ENCODE measurements at places on chromosomes 2 and 18.

DNA sequence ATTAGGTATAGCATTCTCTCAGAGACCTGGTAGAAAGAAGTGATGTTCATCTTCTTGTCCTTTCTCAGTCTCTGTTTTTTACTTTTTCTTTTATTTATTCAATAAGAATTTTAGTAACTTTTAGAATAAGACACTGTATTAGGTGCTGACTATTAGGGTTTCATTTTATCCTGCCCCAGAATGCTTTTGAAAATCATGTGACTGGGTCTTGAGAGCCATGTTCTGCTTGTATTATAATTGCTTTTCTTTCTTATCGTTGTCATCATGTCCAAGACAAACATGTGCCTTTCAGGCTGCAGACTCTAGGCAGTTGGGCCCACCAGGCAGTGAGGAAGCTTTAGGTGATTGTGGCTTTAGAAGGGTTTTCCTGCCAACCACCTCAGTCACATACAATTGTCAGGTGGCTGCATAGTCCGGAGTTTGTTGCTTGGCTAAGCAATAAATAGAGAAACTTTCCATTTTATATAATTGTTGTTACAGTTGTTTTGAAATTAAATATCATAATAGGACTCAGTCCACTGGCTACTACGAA, 15.1 kb downstream of the GRHL1 start:
- DNase-seq: no peak
- peaks cover 8% of the 10 kb centered on the region for H3K4me1 ChIP-seq
- no peak overlapping the region for H3K4me3 ChIP-seq
- H3K27me3 ChIP-seq: no peaks in the 10 kb centered on the region
- no peak overlapping the region for H3K27ac ChIP-seq

GRCh38 chr2:26631401-26632170, 9.6 kb downstream of the CIB4 start:
- DNase-seq: no peak
- peaks cover 45% of the 10 kb centered on the region for H3K27me3 ChIP-seq
- H3K4me1 ChIP-seq: no peaks in the 10 kb centered on the region
- H3K36me3 ChIP-seq: no peaks in the 10 kb centered on the region

DNA sequence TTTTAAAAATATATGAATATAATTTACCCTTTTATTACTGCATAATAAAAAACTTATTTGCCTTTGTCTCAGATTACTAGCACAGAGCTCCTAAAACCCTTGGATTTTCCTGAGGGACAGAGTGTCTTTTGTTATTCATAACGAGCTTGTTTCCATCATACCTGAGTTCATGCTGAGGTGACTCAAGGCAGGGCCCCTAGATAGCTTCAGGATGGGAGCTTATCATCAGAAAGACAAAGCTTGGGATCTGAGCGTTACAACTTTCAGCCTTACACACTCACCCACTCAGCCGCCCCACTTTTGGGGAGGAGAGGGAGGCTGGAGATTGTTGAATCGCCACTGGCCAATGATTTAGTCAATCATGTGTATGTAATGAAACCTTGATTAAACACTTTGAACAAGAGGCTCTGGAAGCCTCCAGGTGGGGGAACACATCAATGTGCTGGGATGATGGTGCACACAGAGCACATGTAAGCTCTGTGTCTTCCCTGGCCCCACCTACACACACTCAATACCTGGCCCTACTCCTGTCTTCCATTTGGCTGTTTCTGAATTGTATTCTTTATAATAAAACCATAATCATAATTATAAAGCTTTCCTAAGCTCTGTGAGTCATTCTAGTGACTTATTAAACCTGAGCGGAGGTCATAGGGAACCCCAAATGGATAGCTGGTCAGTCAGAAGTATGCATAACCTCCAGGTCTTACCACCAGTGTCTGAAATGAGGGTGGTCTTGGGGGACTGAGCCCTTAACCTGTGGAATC, 28.5 kb upstream of the DNAH7 start:
- peaks cover 6% of the 10 kb centered on the region for H3K4me1 ChIP-seq
- H3K4me3 ChIP-seq: no peak overlapping the region
- 0 out of 2 replicates have a peak, but pooled peaks cover 2% of the 10 kb centered on the region for H3K27me3 ChIP-seq

GRCh38 chr18:10182009-10182624, 268.3 kb downstream of the VAPA start:
- H3K4me1 ChIP-seq: no peaks in the 10 kb centered on the region
- H3K4me3 ChIP-seq: no peak overlapping the region
- H3K36me3 ChIP-seq: no peaks in the 10 kb centered on the region
- H3K27me3 ChIP-seq: peaks cover 3% of the 10 kb centered on the region

- no peak overlapping the region for H3K4me3 ChIP-seq
- no peaks in the 10 kb centered on the region for H3K4me1 ChIP-seq
- H3K27ac ChIP-seq: no peak overlapping the region
Measured at GRCh38 chr2:65049010-65049639, 7.1 kb upstream of the CEP68 start.

DNA sequence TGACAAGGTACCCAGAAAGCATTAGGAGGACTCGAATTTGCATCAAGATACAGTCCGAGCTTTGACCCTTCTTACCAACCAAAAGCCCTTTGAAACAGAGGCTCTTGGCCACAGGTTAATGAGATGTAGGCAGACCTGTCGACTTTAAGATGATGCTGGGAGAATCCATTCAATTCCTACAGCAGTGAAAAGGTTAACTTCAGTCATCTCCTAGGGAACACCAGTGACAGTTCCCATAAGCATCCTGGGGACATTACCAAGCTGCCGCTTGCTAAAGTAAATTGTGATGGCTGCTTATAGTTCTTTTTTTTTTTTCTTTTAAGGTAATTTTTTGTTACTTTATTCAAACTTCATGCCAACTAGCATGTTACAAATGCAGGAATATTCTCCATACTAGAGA, 379.3 kb downstream of the SOX11 start:
- no peaks in the 10 kb centered on the region for H3K36me3 ChIP-seq
- H3K27me3 ChIP-seq: no peaks in the 10 kb centered on the region
- no peak for DNase-seq
- no peak overlapping the region for H3K27ac ChIP-seq
- peaks cover 9% of the 10 kb centered on the region for H3K4me1 ChIP-seq

GRCh38 chr18:50790948-50791347, 28.9 kb downstream of the MRO start:
- no peaks in the 10 kb centered on the region for H3K36me3 ChIP-seq
- no peaks in the 10 kb centered on the region for H3K4me1 ChIP-seq
- H3K4me3 ChIP-seq: no peak overlapping the region
- no peak overlapping the region for H3K27ac ChIP-seq

GRCh38 chr2:186187854-186188253, 298.2 kb upstream of the ZC3H15 start:
- H3K27ac ChIP-seq: no peak overlapping the region
- no peak for DNase-seq
- H3K36me3 ChIP-seq: no peaks in the 10 kb centered on the region
- H3K4me1 ChIP-seq: no peaks in the 10 kb centered on the region

DNA sequence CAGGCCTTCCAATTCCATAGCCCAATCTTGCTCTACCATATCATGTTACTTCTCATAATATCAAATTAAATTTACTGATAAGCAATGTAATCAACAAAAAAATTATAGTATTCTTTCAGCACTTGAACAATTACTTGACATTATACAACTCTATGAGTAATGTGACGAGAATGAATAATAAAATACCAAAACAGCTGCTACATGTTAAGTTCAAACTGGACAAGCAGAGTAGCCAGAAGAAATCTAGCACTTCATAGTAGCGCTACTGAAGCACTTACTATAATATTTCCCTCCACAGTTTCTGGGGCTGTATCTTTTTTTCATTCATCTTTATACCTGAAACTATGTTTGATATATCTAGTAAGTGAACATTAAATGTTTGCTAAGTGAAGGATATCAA, 14.9 kb downstream of the PPP3R1 start:
- H3K4me1 ChIP-seq: peaks cover 24% of the 10 kb centered on the region
- no peak overlapping the region for H3K27ac ChIP-seq
- peaks cover 6% of the 10 kb centered on the region for H3K36me3 ChIP-seq
- H3K27me3 ChIP-seq: no peaks in the 10 kb centered on the region

GRCh38 chr2:54604871-54605270, 118.6 kb upstream of the EML6 start:
- H3K36me3 ChIP-seq: peaks cover 5% of the 10 kb centered on the region
- no peaks in the 10 kb centered on the region for H3K27me3 ChIP-seq
- no peak for DNase-seq
- no peak overlapping the region for H3K4me3 ChIP-seq
- peaks cover 25% of the 10 kb centered on the region for H3K4me1 ChIP-seq
- H3K27ac ChIP-seq: no peak overlapping the region

DNA sequence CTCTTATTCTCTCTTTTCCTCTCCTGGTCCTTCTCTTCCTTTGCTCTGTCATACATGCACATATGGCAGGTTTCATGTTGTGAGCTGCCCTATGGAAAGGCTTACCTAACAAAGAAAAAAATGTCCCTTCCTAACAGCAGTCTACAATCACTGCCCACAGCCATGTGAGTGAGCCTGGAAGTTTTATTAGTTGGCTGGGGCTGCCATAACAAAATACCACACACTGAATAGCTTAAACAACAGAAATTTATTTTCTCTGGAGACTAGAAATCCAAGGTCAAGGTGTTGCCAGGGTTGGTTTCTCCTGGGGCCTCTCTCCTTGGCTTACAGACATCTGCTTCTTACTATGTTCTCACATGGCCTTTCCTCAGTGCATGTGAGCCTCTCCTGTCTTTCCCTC, 142.1 kb downstream of the TRIB2 start:
- no peaks in the 10 kb centered on the region for H3K27me3 ChIP-seq
- DNase-seq: no peak
- peaks cover 16% of the 10 kb centered on the region for H3K4me1 ChIP-seq

DNA sequence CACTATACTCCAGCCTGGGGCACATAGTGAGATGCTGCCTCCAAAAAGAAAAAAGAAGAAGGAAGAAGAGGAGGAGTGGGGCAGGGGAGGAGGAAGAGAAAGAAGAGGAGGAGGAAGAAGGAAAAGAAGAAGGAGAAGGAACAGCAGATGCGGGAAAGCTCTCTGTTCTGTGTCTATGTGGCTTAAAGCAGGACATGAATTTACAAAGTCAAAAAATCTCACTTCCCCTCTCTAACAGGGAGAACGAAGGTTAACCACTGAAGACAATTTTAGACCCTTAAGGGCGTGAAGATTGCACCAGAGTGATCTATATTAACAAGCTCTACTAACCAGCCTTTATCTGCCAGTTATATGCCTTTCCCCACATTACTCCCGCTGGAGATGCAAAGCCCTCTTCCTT, 258.9 kb downstream of the METTL4 start:
- DNase-seq: no peak
- H3K36me3 ChIP-seq: no peaks in the 10 kb centered on the region
- no peak overlapping the region for H3K27ac ChIP-seq
- peaks cover 9% of the 10 kb centered on the region for H3K27me3 ChIP-seq
- no peaks in the 10 kb centered on the region for H3K4me1 ChIP-seq

GRCh38 chr2:7670905-7671641, 753.9 kb downstream of the RNF144A start:
- no peak for DNase-seq
- no peaks in the 10 kb centered on the region for H3K4me1 ChIP-seq
- H3K36me3 ChIP-seq: no peaks in the 10 kb centered on the region
- H3K4me3 ChIP-seq: no peak overlapping the region
- no peak overlapping the region for H3K27ac ChIP-seq
- no peaks in the 10 kb centered on the region for H3K27me3 ChIP-seq

GRCh38 chr18:45722899-45723298, 1.1 kb upstream of the SLC14A1 start:
- DNase-seq: peak; percentile 77
- no peak overlapping the region for H3K27ac ChIP-seq
- peaks cover 14% of the 10 kb centered on the region for H3K4me1 ChIP-seq
- no peaks in the 10 kb centered on the region for H3K27me3 ChIP-seq
- H3K36me3 ChIP-seq: no peaks in the 10 kb centered on the region

DNA sequence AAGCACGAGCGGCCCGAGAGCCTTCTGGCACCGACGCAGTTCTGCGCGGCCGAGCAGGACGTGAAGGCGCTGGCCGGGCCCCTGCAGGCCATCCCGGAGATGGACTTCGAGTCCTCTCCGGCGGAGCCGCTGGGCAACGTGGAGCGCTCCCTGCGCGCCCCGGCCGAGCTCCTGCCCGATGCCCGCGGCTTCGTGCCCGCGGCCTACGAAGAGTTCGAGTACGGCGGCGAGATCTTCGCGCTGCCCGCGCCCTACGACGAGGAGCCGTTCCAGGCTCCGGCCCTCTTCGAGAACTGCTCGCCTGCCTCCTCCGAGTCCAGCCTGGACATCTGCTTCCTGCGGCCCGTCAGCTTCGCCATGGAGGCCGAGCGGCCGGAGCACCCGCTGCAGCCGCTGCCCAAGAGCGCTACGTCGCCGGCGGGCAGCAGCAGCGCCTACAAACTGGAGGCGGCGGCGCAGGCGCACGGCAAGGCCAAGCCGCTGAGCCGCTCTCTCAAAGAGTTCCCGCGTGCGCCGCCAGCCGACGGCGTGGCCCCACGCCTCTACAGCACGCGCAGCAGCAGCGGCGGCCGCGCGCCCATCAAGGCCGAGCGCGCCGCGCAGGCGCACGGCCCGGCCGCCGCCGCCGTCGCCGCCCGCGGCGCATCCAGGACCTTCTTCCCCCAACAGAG, 70.4 kb downstream of the ARHGEF33 start:
- DNase-seq: peak; percentile 85
- peaks cover 11% of the 10 kb centered on the region for H3K27me3 ChIP-seq
- no peaks in the 10 kb centered on the region for H3K4me1 ChIP-seq
- H3K36me3 ChIP-seq: no peaks in the 10 kb centered on the region
- H3K4me3 ChIP-seq: peak overlapping the region; percentile 73

GRCh38 chr2:85753525-85754312, at the start of gene ATOH8:
ATOH8 (plus strand) TSS chr2:85753991; CDS start chr2:85754190, 199 bp downstream.
- peak within 1 kb of the TSS; percentile 97 for H3K4me3 ChIP-seq
- peak within 1 kb of the TSS; percentile 91 for H3K27ac ChIP-seq
- DNase-seq: peak; percentile 67
- H3K4me1 ChIP-seq: peaks cover 25% of the 10 kb centered on the region

DNA sequence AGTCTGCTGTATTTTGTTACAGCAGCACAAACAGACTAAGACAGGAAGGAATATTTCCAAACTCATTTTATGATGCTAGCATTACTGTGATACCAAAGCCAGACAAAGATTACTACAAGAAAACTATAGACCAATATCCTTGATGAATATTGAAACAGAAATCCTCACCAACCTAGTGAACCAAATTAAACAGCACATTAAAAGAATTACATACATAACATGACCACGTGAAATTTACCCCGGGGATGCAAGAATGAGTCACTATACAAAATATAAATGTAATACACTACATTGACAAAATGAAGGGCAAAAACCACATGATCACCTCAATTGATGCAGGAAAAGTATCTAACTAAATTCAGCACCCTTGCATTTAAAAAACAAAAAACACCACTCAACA, 112.6 kb downstream of the CHN1 start:
- no peak for DNase-seq
- H3K4me1 ChIP-seq: no peaks in the 10 kb centered on the region
- no peak overlapping the region for H3K4me3 ChIP-seq
- H3K27ac ChIP-seq: no peak overlapping the region

DNA sequence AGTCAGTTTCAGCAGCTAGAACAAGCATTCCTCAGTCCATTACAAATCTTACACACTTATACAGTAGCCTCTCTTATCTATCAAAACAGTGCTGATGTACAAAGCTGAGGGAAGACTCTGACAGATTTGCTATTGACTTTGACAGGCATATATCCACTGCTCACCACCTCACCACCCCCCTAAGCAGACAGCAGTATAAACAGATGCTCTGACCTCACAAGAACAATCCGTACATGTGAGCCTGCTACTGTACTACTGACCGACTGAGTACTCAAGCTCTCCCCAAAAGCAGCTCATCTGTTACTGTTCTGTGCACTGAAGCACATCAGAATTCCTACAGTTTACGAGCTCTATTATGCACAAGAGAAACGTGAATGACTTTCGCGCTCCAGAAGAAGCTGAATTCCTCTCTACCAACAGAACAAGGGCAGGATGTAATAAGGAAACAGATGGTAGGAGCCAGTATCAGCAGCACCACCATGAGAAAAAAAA, 95.6 kb upstream of the PDE1A start:
- no peaks in the 10 kb centered on the region for H3K27me3 ChIP-seq
- no peak overlapping the region for H3K27ac ChIP-seq
- no peaks in the 10 kb centered on the region for H3K36me3 ChIP-seq
